Omental fat pad (tissue), 4 donors: ENCODE measurements at places on chromosomes 6 and 20.

DNA sequence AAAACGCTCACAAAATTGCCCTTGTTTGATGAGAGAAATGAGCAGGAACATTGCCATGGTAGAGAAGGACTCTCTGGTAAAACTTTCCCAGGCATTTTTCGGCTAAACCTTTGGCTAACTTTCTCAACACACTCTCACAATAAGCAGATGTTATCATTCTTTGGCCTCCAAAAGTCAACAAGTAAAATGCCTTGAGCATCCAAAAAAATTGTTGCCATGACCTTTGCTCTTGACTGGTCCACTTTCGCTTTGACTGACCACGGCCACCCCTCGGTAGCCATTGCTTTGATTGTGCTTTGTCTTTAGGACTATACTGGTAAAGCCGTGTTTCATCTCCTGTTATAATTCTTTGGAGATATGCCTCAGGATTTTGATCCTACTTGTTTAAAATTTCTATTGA lies 41.1 kb upstream of the PREP start:
- DNase-seq = no peak

GRCh38 chr20:2133318-2134183 lies 31.9 kb downstream of the STK35 start:
- DNase-seq = no peak

GRCh38 chr6:56671160-56671559 lies 28.5 kb upstream of the DST start:
- DNase-seq = no peak

DNA sequence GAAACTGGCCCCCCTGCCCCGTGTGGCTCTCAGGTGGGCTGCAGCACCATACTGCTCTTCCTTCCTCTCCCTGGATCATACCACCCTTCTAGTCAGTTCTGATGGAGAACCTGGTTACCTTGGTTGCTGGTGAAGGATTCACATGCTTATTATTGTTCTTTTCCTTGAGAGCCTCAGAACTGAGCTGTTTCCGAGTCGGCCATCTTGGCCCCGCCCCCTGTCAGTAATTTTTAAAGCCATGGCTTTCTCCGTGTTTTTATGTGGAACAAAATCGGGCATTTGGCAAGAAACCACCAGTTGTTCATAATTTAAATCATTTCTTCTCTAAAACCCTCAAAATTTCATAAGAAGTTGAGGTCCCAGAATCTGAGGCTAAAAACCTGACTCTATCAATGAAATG lies 493.8 kb downstream of the NKAIN2 start:
- DNase-seq = no peak

DNA sequence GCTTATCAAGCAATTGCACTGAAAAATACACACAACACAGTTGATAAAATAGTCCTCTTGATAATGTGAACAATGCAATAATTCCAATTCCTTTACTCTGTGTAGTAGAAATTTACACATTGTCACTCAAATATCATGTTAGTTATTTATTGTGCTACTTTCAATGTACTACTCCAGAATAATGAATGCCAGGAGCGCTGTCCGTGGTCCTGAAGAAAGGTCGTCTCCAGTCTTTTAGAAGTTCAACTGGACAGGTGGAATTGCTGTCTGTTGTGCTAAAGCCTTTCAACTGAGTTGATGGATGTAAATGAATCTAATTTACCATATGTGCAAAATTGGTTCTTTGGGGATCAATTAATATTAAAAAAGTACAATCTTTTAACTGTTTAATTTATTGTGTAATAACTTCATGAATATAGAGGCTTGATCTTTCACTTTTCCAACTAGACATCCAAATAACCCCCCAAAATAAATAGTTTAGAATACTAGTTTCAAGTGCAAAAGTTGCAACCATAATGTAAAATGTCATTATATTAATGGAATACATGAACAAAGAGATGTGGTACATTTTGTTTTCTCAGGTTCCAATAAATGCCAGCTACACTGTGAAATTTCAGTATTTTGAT lies 3.2 kb downstream of the GRIK2 start:
- peak; percentile 47 for DNase-seq

- DNase-seq = no peak
Measured at GRCh38 chr6:16470502-16471221, 232.3 kb downstream of the GMPR start.

DNA sequence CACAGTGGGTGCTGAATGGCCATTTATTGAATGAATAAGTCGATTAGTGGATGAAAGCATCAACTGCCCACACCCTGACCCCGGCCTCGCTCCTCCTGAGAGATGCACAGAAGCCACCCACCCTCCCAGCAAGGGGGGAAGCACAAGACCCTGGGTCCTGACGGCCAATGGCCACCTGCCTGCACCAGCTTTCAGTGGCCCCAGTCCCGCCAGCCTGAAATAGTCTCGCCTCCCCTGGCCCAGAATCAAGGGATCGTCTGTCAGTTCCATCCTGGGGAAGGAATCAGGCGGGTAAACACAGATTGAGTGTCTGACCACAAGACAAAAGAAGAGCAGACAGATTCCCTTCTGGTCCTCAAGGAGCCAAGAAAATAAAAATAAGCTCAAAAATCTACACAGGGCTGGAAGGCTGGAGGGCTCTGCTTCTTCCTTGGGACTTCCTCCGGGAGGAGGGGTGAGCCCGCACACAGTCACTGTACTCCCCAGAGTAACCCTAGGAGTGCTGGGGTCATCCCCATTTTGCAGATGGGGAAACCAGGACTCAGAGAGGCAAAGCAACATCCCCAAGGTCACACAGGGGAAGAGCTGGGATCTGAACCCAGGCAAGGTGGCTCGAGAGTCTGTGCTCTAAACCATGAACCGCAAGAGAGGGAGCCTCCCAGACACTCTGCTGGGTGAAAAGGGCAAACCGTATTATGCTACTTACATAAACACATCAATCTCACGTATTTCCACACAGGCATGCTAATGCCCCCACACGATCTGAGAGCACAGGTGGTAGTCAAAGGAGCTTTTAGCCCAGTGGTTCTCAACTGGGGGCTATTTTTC lies 7.8 kb downstream of the PREX1 start:
- DNase-seq = no peak

DNA sequence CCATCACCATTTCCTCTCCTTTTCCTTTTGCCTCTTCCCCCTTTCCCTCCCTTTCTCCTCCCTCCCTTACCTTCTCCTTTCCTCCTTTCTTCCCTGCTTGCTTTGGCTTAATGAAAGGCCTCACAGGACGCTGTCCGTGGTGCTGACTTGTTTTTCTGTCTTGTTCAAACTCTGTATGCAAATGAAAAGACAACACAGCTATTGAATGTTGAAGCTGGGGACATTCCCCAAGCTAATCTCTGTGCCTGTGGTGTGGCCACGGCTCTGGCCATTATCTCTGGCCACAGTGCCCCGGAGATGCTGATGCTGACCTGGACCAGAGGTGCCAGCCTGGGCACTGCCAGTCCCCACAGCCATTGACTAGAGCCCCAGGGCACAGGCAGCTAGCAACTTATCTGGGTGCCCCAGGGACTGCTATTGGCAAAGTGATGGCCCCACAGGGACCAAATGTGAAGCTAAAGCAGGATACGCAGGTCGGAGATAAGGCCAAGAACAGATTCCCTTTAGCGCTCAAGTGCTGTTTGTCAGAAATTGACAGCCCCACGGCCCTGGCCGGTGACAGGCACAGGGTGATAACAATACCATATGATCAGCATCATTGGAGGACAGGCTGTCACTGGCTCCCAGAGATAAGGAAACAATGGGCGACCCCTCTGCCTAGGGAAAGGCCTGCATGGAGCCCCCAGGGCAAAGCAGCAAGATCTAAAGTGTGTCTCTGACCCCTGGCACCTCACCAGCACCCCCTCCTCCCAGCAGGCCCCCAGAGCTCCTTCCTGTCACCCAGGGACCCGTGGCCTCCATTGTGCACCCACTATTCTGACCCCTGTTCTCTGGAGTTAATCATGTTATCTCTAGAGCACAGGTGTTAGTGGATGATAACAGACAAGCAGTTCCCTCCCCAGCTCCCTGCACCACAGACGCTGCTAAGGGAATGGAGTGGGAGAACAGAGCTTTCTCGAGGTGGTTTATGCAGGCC lies 31.6 kb upstream of the SLC32A1 start:
- no peak for DNase-seq

DNA sequence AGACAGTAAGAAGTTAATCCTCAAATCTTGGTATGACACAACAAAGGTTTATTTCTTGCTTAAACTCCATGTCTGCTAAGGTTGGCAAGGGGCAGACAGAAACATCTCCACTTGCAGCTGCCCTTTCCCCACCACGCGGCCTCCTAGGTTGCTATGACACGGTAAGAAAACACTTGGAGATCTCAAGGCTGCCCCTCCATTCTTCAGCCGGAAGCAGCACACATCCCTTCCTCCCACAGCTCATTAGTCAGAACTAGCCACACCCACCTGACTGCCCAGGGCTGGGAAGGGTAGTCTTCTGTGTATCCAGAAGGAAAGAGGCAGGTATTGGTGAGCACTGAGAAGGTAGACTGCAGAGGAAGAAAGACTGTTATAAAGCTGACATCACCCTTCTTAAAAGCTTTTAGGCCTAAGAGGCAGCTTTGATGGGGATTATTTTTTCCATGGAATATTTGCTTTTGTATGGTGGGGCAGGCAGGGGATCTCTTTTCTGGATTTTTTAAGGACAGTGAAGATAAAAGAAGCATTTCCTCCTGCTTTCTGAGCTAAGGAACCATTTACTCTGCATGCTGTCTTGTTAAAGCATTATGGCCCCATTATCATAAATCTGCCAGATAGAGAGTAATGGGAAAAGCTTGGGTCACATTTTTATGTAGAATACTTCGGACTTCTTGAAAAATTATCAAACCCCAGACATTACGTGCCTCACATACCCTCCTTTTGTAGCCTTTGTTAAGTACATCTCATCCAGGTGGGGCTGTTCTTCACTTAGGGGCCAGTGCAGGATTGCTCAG lies 41.6 kb downstream of the MRAP2 start:
- DNase-seq = no peak

- DNase-seq = peak; percentile 57
Measured at GRCh38 chr6:37819802-37820717, 533 bp downstream of the ZFAND3 start.

GRCh38 chr6:5333658-5334057 lies 72.3 kb downstream of the FARS2 start:
- no peak for DNase-seq

- no peak for DNase-seq
Measured at GRCh38 chr6:111606620-111607115, 990 bp upstream of the TRAF3IP2 start.

DNA sequence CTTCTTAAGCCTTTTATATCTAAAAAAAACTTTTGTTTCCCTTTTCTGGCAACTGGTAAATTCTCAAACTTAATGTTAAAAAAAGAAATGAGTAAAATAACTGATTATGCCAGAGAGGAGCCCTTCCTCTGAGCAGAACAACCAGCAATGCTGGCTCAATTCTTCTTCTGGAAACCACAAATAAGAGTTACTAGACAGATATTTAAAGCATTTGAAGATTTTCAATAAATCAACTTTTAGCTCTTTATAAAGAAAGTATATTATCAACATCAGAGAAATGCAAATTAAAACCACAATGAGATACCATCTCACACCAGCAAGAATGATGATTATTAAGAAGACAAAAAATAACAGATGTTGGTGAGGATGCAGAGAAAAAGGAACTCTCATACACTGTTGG lies 61.1 kb upstream of the TCF21 start:
- DNase-seq = no peak

DNA sequence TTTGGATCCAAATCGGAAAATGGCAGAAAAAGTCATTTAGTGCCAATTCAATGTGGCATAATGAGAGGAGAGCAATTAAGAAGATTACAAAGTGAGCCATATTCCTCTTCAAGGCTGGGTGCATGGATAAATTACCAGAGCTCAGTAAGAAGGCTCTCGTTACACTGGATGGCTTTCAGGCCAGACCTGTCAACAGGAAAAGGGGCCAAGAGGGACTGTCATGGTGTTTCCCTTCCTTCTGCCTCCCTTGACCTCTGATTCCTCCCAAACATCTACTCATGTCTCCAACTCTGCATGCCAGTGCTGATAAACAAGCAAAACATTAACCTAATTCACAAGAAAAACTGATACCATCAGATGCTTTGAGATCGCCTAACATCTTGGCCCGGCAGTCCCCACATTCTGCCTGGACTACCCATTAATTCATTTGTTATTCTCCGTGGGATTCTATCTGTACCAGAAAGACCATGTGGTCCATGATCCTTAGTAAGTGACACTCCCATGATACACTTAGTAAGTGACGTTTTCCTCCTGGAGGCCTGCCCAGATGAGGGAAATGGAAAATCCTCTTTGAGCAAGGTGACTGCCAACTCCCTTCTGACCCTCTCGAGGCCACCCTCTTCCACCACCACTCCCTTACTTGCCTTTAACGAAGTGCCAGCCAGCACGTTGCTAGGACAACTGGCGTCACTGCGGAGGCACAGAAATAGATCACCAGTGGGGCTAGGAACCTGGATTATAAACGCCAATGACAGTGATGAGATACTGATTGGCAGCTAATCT lies 239.2 kb downstream of the GMPR start:
- DNase-seq = no peak

DNA sequence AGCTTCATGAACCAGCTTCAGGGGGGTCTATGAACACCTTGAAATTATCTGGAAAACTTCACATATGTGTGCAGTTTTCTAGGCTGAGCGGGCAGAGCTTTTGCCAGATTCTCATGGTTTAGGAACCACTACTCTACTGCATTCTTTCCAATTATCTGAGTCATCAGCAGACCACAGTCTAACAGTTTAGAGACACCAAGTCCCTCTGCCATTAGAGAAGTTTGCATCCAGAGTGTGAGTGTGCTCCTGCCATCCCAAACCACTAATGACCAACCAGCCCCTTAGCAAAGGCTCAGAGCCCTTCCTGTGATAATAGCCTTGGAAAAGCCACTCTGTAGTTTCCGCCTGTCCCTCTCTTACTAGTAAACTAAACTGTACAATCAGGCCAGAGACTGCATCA lies 96.8 kb downstream of the PHACTR1 start:
- DNase-seq = no peak

GRCh38 chr6:169862892-169863525 lies 111.6 kb downstream of the ERMARD start:
- no peak for DNase-seq

GRCh38 chr20:44207126-44207723 lies 3.3 kb downstream of the OSER1 start:
- no peak for DNase-seq
